ENCODE measurements at places on chromosomes 2 and 18. TPM values are rescaled to one million over a fixed set of nuclear protein-coding genes. Genes with fewer than 3 reads are reported as not detected.

Gene PLGLB2
- polyA plus RNA-seq: 1.7 TPM

Gene CRYGB
- not detected for polyA plus RNA-seq

Gene TTC39C
- 21.3 TPM for polyA plus RNA-seq

Gene TANC1
- polyA plus RNA-seq: 93.5 TPM

Gene NRP2
- 1.4 TPM for polyA plus RNA-seq

Gene EML6
- 7.3 TPM for polyA plus RNA-seq

Gene BOLL
- 1.8 TPM for polyA plus RNA-seq

Gene UGT1A1
- not detected for polyA plus RNA-seq

Gene MAP2
- 87.1 TPM for polyA plus RNA-seq

Gene PLA2R1
- polyA plus RNA-seq: 4.9 TPM

Gene IL1A
- polyA plus RNA-seq: not detected

Gene SERPINB10
- polyA plus RNA-seq: not detected

Gene SGPP2
- 3.2 TPM for polyA plus RNA-seq

Gene AQP12A
- not detected for polyA plus RNA-seq

Gene CHRNA1
- polyA plus RNA-seq: not detected

Gene DSG1
- not detected for polyA plus RNA-seq

Gene RNF25
- polyA plus RNA-seq: 2.1 TPM

Gene CGREF1
- 28.9 TPM for polyA plus RNA-seq

Gene LBH
- 0.70 TPM for polyA plus RNA-seq

Gene CYS1
- polyA plus RNA-seq: 0.22 TPM

Gene CRYBA2
- not detected for polyA plus RNA-seq

Gene UXS1
- 28.6 TPM for polyA plus RNA-seq

Gene CCDC74B
- polyA plus RNA-seq: 0.92 TPM

Gene CFAP53
- polyA plus RNA-seq: 1.6 TPM

Gene RFTN2
- polyA plus RNA-seq: 21.6 TPM

Gene SPR
- polyA plus RNA-seq: 11.7 TPM

Gene ARMC9
- polyA plus RNA-seq: 10.5 TPM

Gene ZNF514
- polyA plus RNA-seq: 4.2 TPM

Gene G6PC2
- polyA plus RNA-seq: not detected

Gene ALPI
- polyA plus RNA-seq: not detected

Gene GALNT13
- 17.3 TPM for polyA plus RNA-seq

Gene CCDC141
- 6.1 TPM for polyA plus RNA-seq

Gene CROCC2
- not detected for polyA plus RNA-seq

Gene PELI1
- polyA plus RNA-seq: 1.9 TPM

Gene PDE1A
- polyA plus RNA-seq: 24.6 TPM

Gene VAMP8
- polyA plus RNA-seq: 1.6 TPM

Gene ABCB11
- 0.03 TPM for polyA plus RNA-seq

Gene TLK1
- 68.8 TPM for polyA plus RNA-seq

Gene PTPRN
- polyA plus RNA-seq: 89.5 TPM

Gene MYO7B
- polyA plus RNA-seq: not detected

All from Purkinje cell (primary cell).